ENCODE measurements at places on chromosomes 3 and 15.
A peak's percentile ranks its signal among the peaks of the same experiment; 100 is the strongest.

GRCh38 chr3:110697961-110698360 lies 373.7 kb upstream of the NECTIN3 start:
- ATAC-seq = no peak

GRCh38 chr3:99747915-99748314 lies 69.7 kb upstream of the CMSS1 start:
- ATAC-seq = no peak

DNA sequence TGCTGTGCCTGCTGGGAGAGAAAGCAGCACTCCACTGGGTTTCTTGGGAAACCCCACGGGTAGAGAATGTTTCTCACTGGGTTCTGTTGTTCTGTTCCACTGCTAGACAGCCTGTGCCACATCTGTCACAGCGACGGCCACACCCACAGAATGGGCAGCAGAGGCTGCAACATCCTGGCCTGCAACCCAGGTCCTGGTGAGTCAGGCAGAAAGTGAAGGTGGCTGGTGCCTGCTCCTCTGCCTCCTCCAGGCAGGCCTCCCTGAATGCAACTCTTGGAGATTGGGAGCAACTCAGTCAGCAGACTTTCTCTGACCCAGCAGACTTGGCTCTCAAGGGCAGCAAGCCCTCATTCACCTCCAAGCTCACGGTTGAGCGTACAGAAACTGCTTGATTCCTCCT lies 13.0 kb downstream of the C3orf18 start:
- ATAC-seq = no peak

DNA sequence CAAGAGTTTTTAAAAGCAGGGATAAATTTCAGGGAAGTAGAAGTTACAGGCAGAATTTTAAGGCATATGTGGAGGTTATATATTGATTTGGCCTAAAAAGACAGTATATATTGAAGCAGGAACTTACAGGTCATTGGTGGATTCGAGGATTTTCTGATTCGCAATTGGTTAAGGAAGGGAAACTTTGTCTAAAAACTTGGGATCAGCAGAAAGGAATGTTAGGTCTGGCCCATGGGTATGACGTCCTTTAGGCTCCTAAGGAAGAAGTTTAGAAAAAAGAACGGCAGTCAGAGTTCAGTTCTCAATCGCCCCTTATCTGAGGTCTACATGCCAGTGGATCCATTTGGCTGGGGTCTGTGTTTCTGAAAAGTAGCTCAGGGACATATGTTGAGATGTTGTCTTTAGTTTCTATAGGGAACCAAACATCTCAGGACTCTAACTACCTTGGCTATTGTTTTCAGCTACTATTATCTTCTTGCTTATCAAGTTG lies 33.2 kb upstream of the ACP3 start:
- no peak for ATAC-seq

- no peak for ATAC-seq
Observed at GRCh38 chr3:5437783-5438323, 250.3 kb downstream of the EDEM1 start.

GRCh38 chr3:152192050-152192449 lies 76.7 kb upstream of the MBNL1 start:
- ATAC-seq = no peak

DNA sequence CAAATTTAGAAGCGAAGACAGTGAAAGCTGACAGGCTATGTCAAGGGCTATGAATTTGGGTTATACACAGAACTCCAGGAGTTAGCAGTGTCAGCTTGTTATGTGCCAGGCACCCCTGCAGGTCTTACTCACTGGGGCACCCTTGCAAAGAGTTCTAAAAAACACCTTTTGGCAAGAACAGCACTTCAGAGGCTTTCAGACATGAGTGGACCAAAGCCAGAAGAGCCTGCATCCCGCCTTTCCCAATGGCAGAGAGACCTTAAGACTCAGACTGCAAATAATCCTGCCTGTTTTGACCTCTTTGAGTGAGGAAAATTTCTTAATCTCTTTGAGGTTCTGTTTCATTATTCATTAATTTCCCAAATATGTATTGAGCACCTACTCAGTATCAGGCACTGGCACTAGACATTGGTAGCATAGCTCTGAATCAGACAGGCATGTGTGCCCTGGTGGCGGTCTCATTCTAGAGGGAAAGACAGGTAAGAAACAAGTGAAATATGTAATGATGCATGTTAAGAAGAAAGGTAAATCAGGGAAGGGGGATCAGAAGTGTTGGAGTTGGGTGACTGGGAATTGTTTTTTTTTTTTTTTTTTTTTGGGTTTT lies 280.0 kb downstream of the KBTBD8 start:
- no peak for ATAC-seq

- ATAC-seq = no peak
Observed at GRCh38 chr15:52010633-52011595, 8.1 kb upstream of the MAPK6 start.

- ATAC-seq = peak; percentile 61
Observed at GRCh38 chr3:14203521-14204079, 25.0 kb downstream of the LSM3 start.

DNA sequence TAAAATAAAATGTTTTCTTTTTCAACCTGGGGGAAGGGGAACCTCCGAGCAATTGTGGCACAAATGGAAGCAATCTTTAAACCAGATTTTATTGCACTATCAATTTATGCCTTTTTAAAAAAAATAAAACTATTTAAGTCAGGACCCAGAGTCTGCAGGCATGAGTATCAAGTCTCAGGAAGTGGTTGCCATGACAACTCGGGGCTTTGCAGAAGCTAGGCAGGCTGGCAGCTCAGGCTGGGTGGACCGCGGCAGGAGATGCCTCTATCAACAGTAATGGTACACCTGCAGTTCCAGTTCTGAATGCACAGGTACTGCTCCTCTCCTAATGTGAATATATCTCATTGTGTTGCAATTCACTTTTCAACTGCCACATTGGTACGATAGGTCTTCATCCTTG lies 447.7 kb downstream of the GABRG3 start:
- no peak for ATAC-seq

- no peak for ATAC-seq
Observed at GRCh38 chr3:58897646-58898045, 152.2 kb downstream of the CFAP20DC start.

- peak; percentile 69 for ATAC-seq
Observed at GRCh38 chr3:143814443-143814889, 33.8 kb downstream of the SLC9A9 start.

DNA sequence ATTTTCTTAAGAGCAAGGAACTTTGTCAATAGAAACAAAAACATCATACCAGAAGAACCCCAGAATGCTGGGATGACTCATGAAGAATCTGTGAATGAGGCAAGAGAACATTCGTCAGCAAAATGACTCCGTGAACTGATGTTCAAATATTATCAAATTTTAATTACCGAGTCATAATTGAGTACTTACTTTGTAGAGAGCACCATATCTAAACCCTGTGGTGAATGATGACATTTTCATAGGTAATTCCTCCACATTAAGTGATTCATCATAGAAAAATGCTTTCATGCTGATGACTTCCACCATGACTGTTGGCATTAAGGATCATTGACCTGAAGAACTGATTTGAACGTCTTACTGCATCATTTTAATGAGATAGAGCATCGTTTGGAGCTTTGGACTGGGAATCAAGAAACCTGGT lies 56.3 kb downstream of the PPARG start:
- ATAC-seq = no peak

GRCh38 chr15:28943611-28944230 lies 57.9 kb downstream of the APBA2 start:
- ATAC-seq = no peak

- ATAC-seq = no peak
Observed at GRCh38 chr15:29470794-29471193, 201.2 kb upstream of the NSMCE3 start.

DNA sequence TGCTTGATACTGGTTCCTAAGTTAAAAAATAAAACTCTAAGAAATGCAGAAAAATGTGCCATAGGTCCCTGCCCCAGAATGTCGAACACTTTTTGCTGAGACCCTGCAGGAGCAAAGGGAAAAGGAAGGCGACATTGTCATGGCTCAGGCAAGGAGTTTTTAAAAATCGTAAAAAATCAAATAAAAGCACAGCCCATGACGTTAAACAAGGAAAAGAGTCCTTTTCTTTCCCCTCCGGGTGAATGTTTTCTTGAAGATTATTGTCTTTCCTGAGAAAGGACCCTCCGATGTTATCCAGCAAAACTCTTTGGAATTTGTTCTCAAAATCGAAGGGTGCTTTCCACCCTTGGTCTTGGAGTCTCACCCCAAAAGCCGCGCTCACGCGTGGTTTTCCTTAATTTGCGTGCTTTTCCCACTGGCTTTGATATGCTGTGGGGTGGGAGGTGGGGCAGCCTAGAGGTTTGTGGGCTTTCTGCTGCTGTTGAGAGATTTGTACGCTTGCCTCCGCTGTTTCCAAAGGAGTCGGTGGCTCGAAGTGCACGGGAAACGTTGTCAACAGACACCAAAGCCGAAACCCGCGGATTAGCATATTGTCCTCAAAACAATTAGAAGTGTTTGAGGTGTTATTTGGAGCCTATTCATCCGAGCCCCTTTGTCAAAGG lies 2.9 kb downstream of the SOX14 start:
- no peak for ATAC-seq

GRCh38 chr3:33403756-33404155 lies 36.4 kb downstream of the UBP1 start:
- ATAC-seq = no peak

DNA sequence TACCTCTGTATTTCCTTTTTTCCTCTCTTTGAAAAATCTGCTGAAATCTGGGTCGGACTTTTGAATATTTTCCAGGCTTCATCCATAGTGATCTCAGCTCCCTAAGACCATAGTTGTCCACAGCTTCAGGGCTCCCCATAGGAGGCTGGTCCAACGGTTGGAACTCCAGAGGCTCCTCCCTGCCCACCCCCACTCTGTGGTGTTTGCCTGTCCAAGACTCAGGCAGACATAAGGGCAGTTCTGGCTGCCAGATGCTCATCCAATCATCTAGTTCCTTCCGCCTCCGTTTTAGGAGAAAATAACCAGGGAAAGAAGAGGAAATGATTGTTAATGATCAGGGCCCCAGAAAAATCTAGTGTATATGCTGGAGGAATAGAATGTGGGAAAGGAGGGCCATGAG lies 27.9 kb upstream of the PRTG start:
- ATAC-seq = no peak

DNA sequence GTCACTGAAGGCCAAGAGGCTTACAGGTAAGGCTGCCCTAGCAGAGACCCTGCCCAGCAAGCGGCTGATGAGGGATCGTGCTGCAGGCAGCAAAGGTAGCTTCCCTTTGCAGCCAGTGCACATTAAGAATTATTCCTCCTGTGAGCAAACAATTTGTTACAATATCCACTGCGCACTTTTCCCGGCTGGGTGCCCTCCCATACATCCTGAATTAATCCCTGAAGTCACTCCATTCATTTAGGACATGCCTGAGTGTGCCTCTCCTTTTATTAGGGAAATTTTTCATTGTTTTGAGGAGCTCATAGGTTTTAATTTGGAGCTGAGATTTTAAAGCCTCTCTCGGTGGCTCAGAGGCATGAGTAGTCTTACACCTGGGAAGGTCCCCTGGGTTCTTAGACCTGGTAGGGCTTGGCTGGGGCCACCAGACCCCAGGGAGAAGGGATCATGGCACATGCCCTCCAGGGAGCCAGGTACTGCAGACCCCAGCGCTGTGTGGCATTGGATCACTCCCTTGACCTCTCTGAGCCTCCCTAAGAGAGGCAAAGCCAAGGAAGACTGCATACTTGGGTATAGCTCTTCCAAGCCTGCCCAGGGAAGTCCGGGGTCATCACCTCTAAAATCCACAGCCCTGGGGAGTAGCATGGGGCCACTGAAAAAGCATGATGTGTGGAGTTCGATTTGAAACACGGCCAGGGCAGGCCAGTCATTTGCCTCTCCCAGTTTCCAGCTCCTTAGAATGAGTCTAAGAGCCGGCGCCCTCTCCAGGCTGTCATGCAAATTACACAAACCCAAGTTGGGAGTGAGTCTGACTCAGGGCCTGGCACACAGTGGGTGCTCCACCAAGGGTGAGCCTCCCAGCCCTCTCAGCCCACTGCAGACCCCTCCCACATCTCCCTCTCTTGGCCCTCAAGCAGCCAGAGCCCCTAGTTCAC lies 151.9 kb upstream of the LINGO1 start:
- no peak for ATAC-seq

DNA sequence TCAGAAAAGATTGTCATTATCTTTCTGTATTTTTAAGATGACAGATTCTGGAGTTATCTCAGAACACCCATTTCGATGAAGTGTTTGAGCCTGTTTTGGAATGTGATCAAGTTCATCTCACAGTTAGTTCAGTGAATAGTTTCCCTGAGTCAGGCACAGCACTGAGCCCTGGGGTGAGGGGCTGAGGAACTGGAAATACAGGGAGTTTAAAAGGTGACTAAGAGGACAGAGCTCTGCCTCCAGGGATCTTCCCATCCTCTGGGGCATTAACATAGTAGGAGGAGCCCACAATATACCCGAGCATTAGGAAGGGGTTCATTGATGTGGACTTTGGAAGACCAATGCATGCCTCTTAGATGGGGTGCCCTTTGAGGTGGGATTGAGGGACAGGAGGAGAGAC lies 355.1 kb downstream of the CLSTN2 start:
- ATAC-seq = no peak

GRCh38 chr15:75112848-75113492 lies 88.7 kb upstream of the C15orf39 start:
- peak; percentile 19 for ATAC-seq

- ATAC-seq = no peak
Observed at GRCh38 chr3:127490271-127491023, 100.1 kb downstream of the TPRA1 start.

GRCh38 chr3:13484851-13485590 lies 4.9 kb downstream of the HDAC11 start:
- ATAC-seq = peak; percentile 67

- no peak for ATAC-seq
Observed at GRCh38 chr3:150609988-150610387, 6.9 kb downstream of the SELENOT start.

- no peak for ATAC-seq
Observed at GRCh38 chr3:27976933-27977332, 254.8 kb upstream of the EOMES start.

GRCh38 chr15:24645627-24646026 lies 29.9 kb upstream of the NPAP1 start:
- ATAC-seq = no peak

DNA sequence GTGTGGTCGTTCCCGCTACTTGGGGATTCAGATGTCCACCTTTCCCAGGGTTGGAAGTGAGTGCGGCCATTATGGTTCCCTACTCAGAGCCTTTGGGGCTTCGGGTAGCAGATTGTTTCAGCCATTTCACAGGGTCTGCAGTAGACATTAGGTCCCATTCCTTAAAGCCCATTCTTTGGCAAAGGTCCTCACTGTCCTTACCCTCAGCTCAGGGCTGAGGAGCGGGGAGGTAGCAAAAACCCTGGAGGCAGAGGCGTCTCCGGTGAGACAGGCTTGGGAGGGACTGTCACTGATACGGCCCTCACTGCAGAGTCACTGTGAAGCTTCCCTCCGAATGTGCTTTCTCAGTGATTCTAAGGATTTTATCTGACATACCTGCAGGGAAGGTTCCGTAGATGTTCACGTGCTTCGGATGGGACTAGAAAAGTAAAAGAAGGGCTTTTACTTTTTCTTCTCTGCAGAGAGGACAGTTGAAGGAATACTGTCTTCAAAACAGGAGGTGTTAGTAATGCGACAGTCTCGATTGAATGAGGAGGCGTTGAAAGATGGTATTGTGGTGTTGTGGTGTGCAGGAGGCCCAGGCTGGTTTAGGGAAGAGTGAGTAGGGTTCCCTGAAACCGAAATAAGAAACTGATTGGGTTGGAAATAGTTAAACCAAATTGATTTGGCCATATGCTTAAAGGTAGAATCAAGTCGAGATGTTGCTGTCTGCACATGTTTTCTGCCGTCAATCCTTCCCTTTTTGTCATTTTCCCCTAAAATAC lies 630 bp downstream of the ATP6V1A start:
- no peak for ATAC-seq

GRCh38 chr3:112654979-112655378 lies 14.0 kb upstream of the CCDC80 start:
- ATAC-seq = no peak

GRCh38 chr15:42921342-42921731 lies 759 bp upstream of the TTBK2 start:
- ATAC-seq = peak; percentile 15
